Amniotic epithelial cell (primary cell): ENCODE measurements at places on chromosomes 2 and 18.

DNA sequence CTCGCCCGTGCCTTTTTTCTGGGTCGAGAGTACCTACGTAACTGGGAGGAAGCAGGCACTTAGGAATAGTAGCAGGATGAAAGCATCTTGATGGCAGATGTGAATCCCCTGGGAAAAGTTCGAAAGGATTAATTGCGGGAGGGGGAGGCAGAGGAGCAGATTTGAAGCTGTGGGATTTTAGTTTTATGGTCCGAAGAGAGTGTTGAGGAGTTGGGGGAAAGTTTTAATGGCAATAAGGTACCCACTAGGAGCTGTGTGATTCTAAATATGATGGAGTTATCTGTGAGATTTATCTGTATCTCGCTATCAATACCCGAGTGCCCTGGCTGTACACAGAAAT, 1.1 kb downstream of the AGFG1 start:
- DNase-seq = no peak

DNA sequence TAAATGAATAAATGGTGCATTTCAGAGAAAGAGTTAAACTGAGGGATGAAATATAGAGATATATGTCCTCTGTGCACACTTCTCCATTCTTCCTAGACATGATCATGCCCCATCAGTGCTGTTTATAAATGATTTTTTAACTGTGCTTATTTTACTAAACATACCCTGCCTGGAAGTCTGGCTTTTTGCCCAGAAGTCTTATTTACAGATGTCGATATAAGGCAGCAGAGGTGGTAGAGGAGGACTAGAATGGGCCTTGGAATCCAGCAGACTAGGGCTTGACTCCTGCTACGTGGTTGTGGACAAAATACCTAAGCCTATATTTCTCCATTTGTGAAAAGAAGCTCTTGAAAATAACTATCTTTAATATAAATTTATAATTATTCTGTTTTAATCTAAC, 355.5 kb downstream of the RAD51AP2 start:
- no peak for DNase-seq

DNA sequence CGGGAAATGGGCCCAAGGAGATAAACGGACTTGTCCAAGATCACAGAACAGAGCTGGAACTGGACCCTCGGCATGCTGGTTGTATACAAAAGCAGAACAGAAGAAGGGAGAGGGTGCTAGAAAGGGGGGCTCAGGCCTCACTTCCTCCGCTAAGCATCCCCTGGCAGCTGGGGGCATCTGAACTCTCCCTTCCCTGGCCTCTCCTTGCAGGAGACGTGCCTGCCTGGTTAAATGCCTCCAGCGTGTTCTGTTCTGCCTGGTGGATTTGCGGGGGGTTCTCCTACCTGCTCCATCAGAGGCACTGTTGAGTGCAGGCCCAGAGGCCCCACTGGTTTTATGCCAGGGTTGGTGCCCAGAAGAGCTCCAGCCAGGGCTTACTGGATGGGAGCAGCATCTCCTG, 124.7 kb downstream of the ZFP36L2 start:
- DNase-seq = no peak

DNA sequence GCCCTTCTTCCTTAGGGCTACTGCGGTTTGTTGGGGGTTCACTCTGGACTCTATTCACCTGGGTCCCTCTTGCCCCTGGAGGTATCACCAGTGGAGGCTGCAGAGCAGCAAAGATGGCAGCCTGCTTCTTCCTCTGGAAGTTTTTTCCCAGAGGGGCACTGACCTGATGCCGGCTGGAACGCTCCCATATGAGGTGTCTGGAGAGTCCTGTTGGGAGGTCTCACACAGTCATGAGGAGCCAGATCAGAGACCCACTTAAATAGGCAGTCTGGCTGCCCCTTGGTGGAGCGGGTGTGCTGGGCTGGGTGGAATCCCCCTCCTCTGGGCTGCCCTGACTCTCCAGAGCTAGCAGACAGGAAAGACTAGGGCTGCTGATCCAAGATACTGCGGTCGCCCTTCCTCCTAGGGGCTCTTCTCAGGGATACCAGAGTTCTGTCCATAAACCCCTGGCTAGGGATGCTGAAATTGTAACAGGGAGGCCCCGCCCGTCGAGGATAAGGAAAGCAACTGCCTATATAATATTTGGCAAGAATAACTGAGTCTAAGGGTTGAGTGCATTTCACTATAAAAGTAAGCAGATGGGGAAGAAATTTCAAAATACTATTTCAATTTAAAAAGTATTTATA, 140.7 kb downstream of the NOL4 start:
- DNase-seq = no peak

DNA sequence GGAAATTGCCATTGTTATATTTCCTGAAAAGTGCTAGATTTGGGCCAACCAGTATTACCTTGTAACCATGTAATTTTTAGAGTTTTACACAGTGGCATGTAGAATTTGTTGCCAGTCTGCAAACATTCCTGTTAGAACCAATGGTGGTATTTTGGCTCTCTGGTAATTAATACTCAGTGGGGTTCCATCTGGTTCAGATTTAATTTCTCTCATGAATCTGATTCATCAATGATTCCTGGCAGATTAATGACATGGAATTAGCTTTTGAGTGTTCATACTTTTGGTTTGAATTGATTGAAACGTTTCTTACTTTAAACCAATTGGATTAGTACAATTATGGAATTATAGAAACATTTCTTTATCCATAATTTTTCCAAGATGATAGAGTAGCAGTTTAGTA, 93.2 kb downstream of the MC4R start:
- DNase-seq = no peak

DNA sequence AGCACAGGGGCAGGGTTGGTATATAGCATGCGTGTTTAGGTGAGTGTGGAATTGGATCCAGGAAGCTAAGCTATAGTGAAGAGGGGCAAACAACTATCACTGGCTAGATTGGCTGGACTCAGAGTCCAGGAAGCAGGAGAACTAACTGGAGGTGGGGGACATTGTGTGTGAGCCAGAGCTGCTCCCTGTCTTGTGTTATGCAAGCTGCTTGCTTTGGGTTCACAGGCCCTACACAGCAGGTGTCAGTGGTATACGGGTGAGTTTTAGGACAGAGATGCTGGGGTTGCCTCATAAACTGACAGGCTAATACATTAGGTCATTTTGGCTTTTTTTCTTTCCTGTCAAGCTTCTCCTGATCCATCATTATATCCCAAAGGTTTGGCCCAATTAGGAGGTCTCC, 87.5 kb downstream of the CCDC85A start:
- DNase-seq = no peak
